Panc1 (cell line): ENCODE measurements at places on chromosomes 11 and 22. TPM values are rescaled to one million over a fixed set of nuclear protein-coding genes. Genes with fewer than 3 reads are reported as not detected.

SLC43A3 gene
- 8.6 TPM for total RNA-seq

DNA sequence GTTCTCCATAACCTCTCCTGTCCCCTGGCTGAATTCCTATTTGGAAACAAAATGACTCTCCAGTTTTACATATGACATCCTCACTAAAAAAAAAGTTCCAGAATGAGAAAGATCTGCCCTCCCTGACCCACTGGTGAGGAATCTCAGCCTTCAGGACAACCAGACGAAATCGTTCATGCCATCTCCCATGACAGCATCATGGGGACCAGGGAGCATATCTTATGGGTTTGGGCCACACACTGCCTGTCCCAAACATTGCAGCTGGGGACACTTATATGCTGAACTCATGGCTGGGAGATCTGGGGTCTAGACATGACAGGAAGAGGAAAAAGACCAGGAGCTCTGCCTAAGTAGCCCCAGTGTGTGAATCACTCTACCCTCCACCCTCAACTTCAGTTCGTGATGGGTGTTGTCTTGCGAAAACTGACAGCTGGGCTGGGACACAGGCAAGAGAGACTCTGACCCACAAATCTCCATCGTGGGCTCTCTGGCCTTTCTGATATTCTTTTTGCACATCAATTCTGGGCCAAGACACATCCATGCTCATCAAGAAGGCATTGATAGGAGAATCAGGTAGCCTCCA is 102.0 kb downstream of the ZNF280B start:
- no peak for DNase-seq

RAB39A gene
- total RNA-seq: 3.3 TPM

DNA sequence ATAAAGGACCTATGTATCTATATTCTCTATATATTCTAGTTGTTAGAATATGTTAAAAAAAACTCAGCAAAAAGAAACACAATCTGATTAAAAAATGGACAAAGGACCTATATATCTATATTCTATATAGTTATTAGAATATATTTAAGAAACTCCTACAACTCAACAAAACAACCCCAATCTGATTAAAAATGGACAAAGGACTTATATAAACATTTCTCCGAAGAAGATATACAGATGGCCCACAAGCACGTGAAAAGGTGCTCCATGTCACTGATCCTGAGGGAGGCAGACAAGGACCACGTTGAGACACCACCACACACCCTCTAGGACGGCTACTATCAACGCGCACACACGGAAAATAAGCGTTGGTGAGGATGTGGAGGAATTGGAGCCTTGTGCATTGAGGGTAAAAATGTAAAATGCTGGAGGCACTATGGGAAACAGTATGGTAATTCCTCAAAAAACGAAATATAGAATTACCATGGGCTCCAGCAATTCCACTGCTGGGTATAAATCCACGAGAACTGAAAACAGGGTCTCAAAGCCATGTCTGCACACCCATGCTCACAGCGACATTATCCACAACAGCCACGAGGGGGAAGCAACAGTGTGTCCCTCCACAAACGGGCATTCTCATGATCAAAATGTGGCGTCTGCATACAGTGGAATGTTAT is 22.7 kb downstream of the YPEL1 start:
- DNase-seq: peak; percentile 51

- no peak for DNase-seq
Observed at GRCh38 chr11:3338569-3339339, 40.2 kb downstream of the ZNF195 start.

DNA sequence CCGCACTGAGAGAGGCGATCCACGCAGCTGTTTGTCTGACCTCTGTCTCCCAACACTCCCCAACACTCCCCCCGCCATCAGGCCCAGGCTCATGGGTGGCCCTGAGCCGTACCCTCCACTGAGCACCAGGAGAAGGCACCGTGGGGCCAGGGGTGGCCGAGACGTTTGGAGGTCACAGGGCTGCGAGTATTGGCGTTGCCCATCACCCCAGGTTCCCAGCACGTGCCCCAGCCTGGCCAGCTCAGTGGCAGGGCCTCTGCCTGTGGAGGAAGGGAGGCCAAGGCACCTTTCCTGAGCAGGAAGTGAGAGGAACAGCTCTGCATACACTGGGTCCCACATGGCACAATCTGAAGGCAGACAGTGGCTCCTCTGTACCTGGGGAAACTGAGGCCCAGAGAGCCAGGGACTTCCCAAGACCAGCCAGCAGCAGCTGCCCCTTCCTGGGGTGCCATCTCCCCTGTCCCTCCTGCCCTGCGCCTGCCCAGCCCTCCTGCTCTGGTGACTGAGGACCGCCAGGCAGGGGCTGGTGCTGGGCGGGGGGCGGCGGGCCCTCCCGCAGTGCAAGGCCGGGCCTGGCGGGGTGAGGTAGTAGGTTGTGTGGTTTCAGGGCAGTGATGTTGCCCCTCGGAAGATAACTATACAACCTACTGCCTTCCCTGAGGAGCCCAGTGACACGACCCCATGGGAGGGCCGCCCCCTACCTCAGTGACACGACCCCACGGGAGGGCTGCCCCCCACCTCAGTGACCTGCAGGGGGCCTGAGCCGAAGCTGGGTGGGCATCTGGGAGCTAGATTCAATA is 37.0 kb upstream of the PPARA start:
- DNase-seq: no peak

LRRC74B gene
- not detected for total RNA-seq

PATE4 gene
- not detected for total RNA-seq

TMEM191B gene
- 3.7 TPM for total RNA-seq

- DNase-seq: no peak
Observed at GRCh38 chr11:27861706-27862430, 161.6 kb upstream of the BDNF start.

MGAT3 gene
- 0.57 TPM for total RNA-seq

- DNase-seq: no peak
Observed at GRCh38 chr11:70545610-70545912, 147.2 kb downstream of the CTTN start.

DNA sequence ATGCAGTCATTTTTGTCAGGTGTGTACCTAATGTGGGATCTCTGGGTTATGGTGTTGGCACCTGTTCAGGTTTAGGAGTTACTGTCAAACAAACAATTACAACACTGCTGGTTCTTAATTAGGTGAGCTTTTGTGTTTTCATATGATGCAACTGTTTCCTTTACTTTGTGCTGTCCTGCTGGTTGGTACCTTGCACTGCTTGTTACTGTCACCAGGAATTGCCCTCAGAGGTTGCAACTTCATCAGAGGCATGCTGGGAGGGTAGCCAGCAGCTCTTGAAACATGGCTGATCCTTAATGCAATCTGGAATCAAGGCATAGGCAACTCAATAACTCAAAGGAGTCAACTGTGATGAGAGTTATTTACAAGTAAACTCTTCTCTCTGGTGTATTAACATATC is 400.3 kb downstream of the MIAT start:
- no peak for DNase-seq

GRCh38 chr22:36902143-36902926 is 11.1 kb upstream of the CSF2RB start:
- no peak for DNase-seq

OR51I1 gene
- total RNA-seq: not detected

DNA sequence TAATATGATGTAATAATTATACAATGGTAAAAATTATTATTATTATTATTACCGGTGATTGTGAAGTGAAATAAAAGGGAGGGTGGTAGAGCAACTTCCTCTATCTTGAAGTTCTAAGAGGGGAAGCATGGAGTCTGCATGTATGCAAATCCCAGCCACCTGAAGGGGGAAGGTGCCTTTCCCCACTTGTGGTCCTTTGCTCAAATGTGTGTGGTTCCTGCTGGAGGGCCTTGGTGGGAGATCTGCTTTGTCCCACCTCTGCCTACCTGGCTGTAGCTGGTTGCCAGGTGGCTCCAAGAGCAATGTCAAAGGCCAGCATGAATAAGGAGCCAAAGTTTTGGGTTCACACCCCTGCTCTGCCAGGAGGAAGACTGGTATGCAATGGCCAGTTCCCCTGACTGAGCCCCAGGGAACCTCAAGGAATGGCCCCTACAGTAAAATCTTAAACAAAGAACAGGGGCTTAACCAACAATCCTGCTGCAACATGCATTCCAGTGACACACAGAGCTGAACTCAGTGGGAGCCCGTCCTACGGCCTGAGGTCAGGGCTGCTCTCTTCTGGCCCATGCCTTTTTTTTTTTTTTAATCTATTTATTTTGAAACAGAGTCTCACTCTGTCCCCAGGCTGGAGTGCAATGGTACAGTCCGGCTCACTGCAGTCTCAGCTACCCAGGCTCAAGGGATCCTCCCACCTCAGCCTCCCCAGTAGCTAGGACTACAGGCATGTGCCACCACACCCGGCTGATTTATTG is 8.5 kb downstream of the TMEM132A start:
- no peak for DNase-seq

- no peak for DNase-seq
Observed at GRCh38 chr22:25628494-25628893, 64.0 kb downstream of the GRK3 start.

DNA sequence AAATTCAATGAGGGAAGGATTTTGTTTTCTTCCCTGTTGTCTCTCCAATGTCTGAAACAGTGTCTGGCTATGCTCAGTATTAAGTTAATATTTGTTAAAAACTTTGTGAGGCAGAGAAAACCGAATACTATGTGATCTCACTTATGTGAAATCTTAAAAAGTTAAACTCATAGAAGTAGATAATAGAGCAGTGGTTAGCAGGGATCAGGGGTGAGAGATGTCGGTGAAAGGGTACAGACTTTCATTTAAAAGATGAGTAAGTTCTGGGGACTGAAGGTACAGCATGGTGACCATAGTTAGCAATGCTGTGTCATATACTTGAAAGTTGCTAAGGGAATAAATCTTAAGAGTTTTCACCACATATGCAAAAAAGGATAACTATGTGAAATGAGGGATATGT is 244.6 kb downstream of the AASDHPPT start:
- DNase-seq: no peak

GRIA4 gene
- total RNA-seq: not detected

DAGLA gene
- total RNA-seq: 6.4 TPM

DNA sequence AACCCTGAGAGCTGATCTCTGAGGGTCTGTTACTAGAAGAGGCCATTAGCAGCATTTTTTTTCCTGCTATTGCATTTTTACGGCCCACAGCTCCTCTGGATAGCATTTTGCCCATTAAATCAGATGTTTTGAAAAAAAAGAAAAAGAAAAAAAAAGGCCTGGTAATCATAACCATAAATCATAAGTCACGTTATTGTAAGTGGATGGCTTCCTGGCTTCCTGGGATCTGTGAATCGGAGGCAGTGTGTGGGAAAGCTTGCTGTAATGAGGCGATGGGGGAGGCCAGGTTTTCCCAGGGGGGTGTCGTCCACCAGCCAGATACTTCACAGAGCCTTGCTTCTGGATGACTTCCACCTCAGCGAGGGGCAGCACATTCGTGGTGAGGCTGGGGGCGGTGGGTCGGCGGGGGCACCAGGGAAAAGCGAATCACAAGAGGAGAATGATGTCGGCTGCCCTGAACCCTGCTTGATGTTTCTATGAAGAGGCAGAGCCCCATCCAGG is 106.5 kb upstream of the SYT13 start:
- DNase-seq: no peak

DNA sequence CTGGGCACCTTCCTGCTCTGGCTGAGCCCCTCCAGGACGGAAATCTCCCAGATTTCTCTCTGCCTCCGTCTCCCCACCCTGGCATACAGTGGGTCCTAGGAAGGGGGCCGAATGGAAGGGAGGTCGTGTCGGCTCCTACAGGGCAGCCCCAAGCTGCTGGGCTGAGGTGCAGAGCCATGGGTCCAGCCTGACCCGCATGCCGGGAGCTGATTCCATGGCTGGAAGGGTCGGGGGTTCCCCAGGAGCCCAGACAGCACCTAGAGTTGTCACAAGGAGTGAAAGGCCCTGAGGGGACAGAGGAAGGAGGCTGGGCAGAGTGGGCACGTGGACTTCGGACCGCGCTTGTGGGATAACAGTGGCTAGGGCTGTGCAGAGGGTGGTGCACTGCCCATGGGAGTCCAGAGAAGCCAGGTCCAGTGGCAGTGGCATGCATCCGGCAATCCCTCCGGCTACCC is 16.5 kb downstream of the CCND1 start:
- no peak for DNase-seq

DNA sequence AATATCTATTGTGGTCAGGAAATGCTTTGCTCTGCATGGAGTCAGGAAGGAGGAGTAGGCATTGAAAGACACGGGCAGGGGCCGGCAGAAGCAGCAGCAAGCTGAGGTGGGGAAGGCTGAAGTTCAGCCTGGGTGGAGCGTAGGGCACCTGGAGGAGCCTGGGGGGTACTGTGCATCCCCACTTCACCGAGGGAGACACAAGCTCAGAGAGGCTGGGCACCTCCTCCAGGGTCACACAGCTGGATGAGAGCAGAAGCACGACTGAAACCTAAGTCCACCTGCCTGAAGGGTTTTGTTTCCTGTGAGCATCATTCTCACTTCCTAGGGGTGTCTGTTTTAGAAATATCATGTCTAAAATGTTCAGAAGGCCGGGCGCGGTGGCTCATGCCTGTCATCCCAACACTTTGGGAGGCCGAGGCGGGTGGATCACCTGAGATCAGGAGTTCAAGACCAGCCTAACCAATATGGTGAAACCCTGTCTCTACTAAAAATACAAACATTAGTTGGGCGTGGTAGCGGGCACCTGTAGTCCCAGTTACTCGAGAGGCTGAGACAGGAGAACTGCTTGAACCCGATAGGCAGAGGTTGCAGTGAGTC is 138.3 kb downstream of the MPPED1 start:
- no peak for DNase-seq

- DNase-seq: no peak
Observed at GRCh38 chr22:39243439-39244135, 1.2 kb downstream of the PDGFB start.

ADAMTS8 gene
- 0.15 TPM for total RNA-seq

GRCh38 chr11:32526760-32527159 is 56.9 kb upstream of the EIF3M start:
- no peak for DNase-seq

DNA sequence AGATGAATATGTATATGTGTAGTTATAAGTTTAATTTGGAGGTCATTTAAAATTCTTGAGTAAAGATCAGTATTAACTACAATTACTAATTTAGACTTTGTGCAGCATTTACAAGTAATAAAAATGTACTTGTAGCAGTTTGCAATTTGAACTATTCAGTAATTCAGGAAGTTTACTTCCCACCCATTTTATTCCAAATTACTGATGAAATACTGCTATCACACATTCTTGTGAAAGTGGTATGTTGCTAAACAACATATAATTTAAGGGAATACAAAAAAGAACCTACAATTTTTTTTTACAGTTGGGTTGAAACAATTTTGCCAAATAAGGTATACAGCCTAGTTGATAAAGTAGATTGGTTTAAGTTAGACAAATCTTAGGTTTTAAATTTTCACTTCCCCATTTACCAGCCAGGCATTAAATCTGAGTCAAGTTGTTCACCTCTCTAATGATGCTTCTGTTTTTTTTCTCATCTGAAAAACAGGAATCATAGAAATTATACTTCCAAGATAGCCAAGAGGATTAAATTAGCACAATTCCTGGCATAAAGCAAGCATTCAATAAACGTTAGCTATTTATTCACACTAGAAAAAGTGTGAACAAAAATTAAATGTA is 45.3 kb downstream of the ZBTB44 start:
- no peak for DNase-seq

KCNQ1 gene
- total RNA-seq: 1.0 TPM

DNA sequence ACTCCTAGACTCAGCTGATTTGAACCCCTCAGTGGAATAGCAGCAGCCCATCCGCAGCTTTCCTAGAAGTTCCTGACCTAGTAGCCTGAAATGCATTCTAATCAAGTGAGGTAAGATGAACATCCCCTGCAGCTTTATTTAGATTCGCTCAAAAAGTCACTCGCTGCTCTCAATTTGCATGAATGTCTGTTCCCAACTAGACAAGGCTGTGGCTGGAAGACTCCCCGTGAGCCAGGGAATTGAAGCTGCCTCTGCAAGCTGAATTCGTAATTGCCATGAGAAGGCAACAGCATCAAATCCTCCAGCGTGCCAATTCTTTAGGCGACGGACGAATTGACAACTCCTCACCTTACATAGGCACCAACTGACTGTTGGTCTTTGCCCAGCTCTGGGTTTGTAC is 17.1 kb upstream of the SCN3B start:
- no peak for DNase-seq
